ENCODE measurements at places on chromosomes 4 and X.

DNA sequence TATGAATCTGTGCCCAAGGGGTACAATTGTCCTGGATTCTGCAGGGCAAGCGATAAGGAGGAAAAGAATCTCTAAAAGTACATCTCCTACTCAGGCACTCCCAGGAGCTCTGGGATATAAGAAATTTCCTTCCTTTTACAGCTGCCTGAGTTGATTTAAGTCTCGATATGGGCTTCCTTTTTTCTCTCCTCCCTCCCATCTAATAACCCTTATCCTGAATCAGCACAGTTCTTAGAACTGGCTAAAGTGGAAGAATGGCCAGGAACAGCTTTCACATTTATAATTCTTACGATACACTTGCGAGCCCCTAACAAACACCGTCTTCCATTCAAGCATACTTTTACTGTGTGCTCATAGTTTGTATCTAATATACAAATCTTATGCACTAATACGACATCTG, 21.2 kb downstream of the LRP2BP start:
- no peak for DNase-seq

DNA sequence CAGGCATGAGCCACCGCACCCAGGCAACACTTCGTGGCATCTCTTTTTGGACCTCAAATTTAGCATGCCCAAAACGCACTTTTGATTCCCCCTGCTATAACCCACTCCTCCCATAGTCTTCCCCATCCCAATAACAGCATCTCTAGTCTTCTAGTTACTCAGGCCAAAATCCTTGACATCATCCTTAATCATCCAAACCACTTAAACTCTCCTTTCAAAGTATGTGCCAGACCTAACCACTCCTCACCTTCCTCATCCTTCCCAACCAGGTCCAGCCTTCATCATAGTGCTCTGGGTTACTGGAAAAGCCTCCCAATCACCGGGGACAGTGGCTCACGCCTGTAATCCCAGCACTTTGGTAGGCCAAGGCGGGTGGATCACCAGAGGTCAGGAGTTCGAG, 41.9 kb downstream of the AFAP1 start:
- no peak for DNase-seq

DNA sequence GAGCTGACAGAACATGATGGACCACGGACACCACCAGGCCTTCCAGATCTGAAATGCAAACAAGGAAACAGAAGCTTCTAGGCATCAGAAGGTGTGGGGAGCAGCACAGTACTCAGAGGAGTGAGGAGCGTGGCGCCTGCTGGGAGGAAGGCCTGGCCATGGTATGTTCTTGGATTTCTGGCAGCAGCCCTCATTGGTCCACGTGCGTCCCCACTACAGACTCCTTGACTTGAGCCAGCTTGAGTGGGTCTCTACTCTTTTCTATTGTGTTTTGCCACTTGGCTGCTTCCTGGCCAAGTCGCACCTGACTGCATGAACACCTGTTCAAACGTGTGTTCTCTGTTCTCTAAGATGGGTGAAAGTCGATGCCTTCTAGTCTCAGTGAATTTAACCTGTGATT, 18.0 kb downstream of the ZNF275 start:
- DNase-seq = no peak

- no peak for DNase-seq
These were observed 19.6 kb downstream of the MGST2 start for GRCh38 chr4:139685180-139685579.

GRCh38 chr4:165945991-165946390, 73.0 kb downstream of the TLL1 start:
- no peak for DNase-seq

GRCh38 chr4:149708513-149709130, 107.0 kb downstream of the IQCM start:
- DNase-seq = no peak

DNA sequence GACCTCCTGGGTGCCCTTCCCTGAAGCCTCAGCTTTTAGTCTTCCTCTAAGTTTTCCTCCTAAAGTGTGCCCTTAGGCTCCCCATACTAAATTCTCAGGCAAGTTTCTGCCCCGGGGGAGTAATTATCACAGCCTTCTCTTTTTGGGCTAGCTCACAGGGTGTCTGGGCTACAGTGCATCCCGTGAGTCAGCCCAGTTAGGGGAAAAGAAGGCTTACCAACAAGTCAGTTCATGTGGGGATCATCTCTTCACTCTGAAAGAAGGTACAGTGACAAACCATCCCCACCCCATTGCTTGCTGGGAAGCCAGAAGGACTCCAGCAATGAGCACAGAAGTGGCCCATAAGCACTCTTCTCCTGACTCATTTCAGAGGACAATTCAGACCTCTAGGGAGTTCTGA, 134.7 kb upstream of the FAM9C start:
- DNase-seq = no peak
